Muscle of back (tissue), 13 donors: ENCODE measurements at places on chromosomes 7 and 10. TPM values are rescaled to one million over a fixed set of nuclear protein-coding genes. Genes with fewer than 3 reads are reported as not detected.

DNA sequence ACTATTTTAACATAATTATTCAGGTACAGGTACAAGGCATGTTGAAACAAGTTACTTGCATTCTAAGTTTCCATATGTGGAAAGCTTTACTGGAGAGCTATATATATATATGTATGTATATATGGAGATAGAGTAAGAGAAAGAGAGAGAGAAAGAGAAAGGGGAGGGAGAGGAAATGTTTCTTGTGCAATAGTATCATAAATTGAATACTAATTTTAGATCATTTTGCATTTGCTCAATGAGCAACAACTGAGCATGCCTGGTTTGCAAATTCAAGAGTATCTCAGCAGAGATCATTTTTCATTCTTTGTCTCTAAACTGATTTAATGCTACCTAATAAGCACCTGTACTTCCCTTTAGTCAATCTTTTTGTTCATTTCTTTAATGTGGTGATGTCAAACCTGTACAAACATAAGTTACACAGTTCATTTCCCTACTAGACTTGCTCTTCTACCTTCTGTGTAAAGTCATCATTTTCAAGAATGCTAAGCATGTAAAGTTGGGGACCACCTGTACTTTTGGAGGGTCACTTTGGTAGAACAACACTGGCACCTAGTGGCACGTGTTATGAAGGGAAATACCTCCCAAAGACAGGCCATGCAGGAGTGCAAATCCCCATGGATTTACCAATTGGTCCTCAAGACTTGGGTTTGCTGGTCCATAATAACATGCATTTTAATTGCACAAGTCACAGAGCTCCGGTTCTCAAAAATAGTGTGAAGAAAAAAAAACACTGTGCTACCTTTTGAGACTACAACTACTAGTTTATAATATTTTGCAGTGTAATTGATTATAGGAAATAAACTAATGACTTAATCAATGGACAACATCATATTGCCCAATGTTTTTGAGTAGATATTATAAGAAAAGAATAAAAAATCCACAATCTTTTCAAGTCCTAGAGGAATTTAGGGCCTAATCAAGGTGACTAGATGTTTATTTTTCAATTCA, 431.2 kb upstream of the IGFBP3 start:
- DNase-seq: peak; percentile 51

GRCh38 chr7:132034748-132035416, 478.5 kb upstream of the PODXL start:
- no peak for DNase-seq

Gene TRIM74
- polyA plus RNA-seq: 1.1 TPM

GRCh38 chr10:121158988-121159579, 307.9 kb downstream of the WDR11 start:
- no peak for DNase-seq

- no peak for DNase-seq
These were observed 21.5 kb upstream of the POM121L12 start for GRCh38 chr7:53013925-53014324.

- DNase-seq: peak; percentile 74
These were observed 55.0 kb upstream of the AKR1E2 start for GRCh38 chr10:4770801-4771553.

Gene LFNG
- 20.9 TPM for polyA plus RNA-seq

- DNase-seq: peak; percentile 92
These were observed 63.8 kb downstream of the ZNF438 start for GRCh38 chr10:30967650-30968410.

GRCh38 chr10:360653-361052, 225.4 kb downstream of the ZMYND11 start:
- no peak for DNase-seq

DNA sequence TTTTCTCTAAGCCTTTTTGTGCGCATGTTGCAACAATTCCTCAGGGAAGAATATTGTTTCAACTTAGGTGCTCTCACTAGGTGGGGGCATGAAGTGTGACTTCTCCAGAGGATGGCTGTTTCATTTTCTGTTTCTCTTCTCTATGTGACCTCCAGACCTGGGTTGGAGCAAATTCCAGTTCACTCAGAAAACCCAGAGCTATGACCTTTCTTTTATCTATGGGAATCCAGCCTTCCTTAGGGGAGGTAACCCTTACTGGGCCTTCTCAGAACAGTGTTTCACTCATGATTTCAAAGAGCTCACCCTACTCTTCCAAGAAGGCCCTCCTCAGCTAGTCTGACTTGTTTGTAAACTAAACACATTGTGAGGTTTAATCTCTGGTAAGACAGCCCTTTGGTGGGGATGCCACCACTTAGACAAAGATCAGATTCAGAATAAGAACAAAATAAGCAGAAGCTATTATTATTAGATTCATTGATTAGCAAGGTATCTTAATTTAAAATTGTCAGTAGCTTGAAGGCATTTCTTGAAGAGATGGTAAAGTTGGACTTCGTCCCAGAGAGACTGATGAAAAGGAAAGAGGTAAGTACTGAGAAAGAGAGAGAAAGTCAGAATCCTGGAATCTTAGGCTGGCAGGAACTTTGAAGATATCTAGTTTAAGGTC, 16.6 kb upstream of the TAS2R60 start:
- DNase-seq: no peak

Gene GRM3
- 0.06 TPM for polyA plus RNA-seq

DNA sequence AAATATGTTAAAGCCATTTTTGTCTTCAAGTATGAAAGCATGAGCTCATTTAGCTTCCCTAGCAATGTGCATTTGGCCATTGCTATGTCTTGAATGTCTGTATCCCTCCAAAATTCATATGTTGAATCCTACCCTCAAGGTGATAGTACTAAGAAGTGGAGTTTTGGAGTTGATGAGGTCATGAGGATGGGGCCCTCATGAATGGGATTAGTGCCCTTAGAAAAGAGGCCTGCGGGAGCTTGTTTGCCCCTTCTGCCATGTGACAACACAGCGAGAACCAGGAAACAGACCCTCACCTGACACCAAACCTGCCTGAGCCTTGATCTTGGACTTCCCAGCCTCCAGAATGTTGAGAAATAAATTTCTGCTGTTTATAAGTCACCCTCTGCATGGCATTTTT, 61.3 kb upstream of the UCN3 start:
- no peak for DNase-seq

DNA sequence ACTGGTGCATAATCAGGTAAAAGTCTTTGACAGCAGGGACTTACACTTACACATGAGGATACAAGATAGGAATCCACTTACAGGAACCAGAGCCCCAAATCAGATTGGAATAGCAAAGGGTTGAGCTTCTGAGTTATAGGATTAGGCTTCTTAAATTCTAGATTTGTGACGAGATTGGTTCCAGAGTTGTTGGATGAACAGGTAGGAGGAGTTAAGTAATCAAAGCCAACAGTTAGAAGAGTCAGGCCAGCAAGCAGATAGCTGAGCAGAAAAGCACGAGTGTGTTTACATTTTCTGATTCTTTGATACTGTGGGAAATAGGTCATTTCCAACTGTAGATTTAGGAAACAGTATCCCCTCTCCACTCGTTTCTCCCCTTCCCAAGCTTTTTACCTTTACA, 167.0 kb downstream of the MDFIC start:
- no peak for DNase-seq

DNA sequence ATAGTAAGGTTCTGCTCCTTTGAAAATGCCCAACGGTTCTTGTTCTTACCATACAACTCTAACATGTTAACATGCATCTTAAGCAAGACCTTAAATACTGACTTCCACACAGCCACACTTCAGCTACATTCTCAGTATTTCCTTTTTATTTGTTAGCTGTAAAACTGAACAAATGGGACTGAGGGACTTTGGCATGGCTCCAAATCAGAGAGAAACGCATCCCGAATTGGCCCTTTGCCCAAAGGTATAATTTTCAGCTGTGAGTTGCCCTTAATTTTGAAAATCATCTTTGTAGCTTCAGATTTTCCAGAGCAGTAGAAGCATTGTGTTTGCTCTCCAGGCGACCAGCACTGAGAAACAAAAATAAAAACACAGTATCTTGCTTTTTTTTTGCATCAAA, 56.4 kb downstream of the NEUROD6 start:
- no peak for DNase-seq

DNA sequence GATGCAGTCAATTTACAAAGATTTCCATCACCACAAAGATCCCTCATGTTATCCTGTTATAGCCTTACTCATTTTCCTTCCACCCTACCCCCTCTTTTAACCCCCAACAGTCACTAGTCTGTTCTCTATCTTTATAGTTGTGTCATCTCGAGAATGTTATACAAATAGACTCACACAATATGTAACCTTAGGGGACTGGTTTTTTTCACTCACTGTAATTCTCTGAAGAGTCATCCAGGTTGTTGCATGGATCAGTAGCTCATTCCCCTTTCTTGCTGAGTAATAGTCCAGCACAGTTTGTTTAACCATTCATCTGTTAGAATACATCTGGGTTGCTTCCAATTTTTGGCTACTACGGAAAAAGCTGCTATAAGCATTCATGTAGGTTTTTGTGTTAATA, 121.1 kb upstream of the PDE1C start:
- DNase-seq: no peak

GRCh38 chr7:101764221-101764620, 53.2 kb upstream of the CUX1 start:
- DNase-seq: no peak

GRCh38 chr10:125985557-125986240, 89.3 kb downstream of the FANK1 start:
- no peak for DNase-seq

DNA sequence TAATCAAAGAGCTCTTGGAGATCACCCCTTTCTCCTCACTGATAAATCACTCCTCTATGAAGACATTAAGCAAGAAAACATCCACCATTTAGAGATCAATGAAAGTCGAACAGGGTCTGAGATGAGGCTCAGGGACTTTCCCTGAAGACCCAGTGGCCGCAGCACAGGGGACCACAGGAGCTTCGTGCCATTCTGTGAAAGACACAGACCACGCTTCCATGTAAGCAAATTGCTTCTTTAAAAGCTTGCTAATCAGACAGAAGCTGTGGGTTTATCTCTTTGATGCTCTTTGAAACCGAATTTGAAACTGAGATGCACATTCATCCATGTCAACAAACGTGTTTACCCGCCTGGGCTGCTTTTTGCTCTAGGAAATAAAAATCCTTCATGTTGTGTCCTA, 231.9 kb upstream of the PPP2R2D start:
- no peak for DNase-seq

DNA sequence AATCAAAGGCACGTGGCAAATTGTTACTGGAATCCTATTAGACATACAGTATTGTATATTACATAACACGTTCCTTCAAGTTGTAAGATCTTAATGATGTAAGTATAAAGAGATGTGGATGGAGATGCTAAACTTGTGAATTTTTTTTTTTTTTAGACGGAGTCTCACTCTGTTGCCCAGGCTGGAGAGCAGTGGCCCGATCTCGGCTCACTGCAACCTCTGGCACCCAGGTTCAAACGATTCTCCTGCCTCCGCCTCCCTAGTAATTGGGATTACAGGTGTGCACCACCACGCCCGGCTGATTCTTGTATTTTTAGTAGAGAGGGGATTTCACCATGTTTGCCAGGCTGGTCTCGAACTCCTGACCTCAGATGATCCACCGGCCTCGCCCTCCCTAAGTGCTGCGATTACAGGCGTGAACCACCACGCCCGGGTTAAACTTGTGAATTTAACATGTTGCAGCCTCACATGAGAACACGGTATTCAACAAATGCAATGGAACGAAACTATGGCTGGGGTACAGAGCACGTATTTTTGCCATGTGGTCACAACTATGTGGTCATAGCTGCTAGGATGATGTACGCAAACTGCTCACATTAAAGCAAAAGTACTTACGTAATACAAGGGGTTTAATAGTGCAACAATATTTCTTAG, 818 bp upstream of the SUPV3L1 start:
- DNase-seq: no peak

GRCh38 chr7:156378806-156379205, 261.8 kb upstream of the RNF32 start:
- DNase-seq: no peak

Gene CPA4
- 2.4 TPM for polyA plus RNA-seq

DNA sequence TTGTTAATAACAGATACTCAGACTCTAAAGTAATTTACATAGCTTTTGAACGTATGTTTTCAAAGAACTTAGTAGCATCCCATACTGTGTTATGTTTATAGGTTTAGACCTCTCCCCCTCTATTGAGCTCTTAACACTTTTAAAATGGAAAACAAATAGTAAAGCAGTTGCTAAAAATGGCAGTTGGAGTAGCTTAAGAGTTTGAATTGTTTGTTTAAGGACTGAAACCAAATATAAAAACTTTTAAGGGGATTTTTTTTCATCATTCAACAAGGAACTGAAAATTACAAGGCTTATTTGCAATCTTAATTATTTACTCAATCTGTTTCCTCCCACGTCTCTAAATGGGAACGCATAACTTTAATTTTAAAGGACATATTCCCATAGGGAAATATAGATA, 1.6 kb upstream of the SPAG6 start:
- peak; percentile 51 for DNase-seq

Gene SAP25
- 2.7 TPM for polyA plus RNA-seq

Gene PILRA
- 3.5 TPM for polyA plus RNA-seq

Gene AKR1D1
- not detected for polyA plus RNA-seq

Gene CAMK2G
- polyA plus RNA-seq: 22.9 TPM

DNA sequence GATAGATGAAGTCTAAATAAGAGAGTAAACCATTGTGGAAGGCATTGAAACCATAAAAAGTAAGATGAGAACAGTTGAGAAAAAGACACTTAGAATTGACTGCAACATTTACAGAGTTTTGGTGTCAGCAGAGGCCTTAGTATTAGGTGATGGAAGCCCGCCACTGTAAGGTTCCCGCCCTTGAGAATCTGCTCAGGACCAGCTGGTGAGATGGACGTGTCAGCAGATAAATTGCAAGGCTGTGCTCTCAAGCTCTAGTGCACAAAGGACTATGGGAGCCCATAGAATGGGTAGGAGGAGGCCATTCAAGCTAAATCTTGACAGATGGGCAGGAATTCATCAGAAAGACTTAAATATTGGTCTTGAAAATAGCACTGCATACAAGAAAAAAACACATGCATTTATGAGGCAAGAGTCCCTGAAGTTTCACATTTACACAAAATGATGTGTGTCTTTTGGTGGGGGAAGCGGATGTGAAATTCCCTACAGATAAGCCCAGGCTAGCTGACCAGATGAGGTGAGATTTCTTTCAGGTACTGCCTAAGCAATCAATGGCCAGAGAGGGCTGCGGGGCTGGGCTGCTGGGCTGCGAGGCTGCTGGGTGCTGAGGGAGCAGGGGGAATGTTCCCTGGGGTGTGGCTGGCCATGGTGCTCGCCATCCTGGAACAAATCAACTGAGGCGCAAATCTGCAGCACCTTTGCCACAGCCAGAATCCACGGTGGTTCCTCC, 42.5 kb downstream of the SYPL1 start:
- no peak for DNase-seq

Gene GRM8
- polyA plus RNA-seq: 0.11 TPM
